ENCODE measurements at places on chromosomes 3 and 15. TPM values are rescaled to one million over a fixed set of nuclear protein-coding genes. Genes with fewer than 3 reads are reported as not detected.

GRCh38 chr3:100089812-100090668, 24.3 kb downstream of the FILIP1L start:
- peaks cover 3% of the 10 kb centered on the region for H3K27me3 ChIP-seq
- DNase-seq, result no peak
- H3K4me1 ChIP-seq, result peaks cover 28% of the 10 kb centered on the region
- no peaks in the 10 kb centered on the region for H3K36me3 ChIP-seq
- H3K4me3 ChIP-seq, result peak overlapping the region; percentile 2

DNA sequence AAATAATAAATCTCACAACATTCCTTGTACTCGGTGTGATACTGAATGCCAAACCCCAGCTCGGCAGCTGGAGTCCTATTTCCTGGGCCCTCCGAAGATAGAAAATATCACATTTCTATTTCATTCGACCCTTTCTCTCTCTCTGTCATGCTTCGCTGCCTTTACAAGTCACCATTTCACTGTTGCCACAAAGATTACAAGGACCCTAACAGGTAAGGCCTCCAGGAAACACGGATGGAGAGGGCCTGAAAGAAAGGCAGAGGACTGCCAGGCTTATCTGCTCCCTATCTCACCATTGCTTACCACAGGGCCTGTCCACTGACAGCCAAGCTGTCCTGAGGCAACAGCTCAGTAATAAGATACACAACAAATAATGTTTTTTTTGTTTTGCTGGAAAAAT, 376.5 kb downstream of the MECOM start:
- peak overlapping the region; percentile 9 for H3K4me3 ChIP-seq
- H3K4me1 ChIP-seq, result peaks cover 37% of the 10 kb centered on the region
- no peaks in the 10 kb centered on the region for H3K36me3 ChIP-seq

The GRK7 gene
- not detected for total RNA-seq

The PLS1 gene
- total RNA-seq, result 14.6 TPM

The NR2E3 gene
- 0.38 TPM for total RNA-seq

DNA sequence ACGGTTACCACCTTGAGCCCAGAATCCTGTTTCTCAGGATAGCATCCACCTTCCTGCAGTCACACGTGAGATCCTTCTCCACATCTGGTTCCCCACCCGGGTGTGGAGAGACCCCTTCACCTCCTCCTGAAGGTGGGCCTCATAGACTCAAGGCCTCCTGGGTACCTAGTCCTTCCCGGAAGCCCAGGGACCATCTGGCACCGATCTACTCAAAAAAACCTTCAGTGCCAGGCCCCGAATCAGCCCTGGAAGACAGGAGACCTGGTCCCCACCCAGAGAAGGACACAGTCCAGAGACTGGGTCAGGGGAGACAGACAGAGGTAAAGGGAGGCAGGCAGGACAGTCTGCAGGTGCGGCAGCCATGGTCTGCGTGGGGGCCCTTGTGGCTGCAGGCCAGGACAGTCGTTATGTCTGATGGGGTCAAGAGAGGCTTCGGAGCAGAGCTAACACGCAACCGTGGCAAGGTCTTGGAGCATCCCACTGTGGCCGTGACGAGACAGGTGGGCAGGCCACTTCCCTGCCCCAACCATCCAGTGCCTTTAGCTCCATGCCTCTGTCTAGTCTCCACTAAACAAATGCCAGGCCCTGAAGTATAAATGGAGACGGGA, 112.2 kb upstream of the ABHD17C start:
- H3K4me1 ChIP-seq, result peaks cover 20% of the 10 kb centered on the region
- H3K36me3 ChIP-seq, result peaks cover 12% of the 10 kb centered on the region
- DNase-seq, result no peak
- H3K27ac ChIP-seq, result no peak overlapping the region

GRCh38 chr3:45437383-45437782, 49.0 kb downstream of the LARS2 start:
- peaks cover 13% of the 10 kb centered on the region for H3K4me1 ChIP-seq
- H3K27me3 ChIP-seq, result no peaks in the 10 kb centered on the region
- no peak for DNase-seq

The RASGRP1 gene
- 3.0 TPM for total RNA-seq

GRCh38 chr3:26647078-26647477, 24.5 kb downstream of the LRRC3B start:
- no peaks in the 10 kb centered on the region for H3K4me1 ChIP-seq
- no peak for DNase-seq
- no peaks in the 10 kb centered on the region for H3K36me3 ChIP-seq
- H3K27ac ChIP-seq, result no peak overlapping the region

- no peaks in the 10 kb centered on the region for H3K27me3 ChIP-seq
- no peak for DNase-seq
- peaks cover 40% of the 10 kb centered on the region for H3K4me1 ChIP-seq
Measured at GRCh38 chr3:177777699-177778098, 580.4 kb upstream of the TBL1XR1 start.

- DNase-seq, result no peak
- no peaks in the 10 kb centered on the region for H3K27me3 ChIP-seq
- H3K4me1 ChIP-seq, result peaks cover 56% of the 10 kb centered on the region
- H3K4me3 ChIP-seq, result peak overlapping the region; percentile 79
Measured at GRCh38 chr15:74789741-74790079, 7.8 kb downstream of the CSK start.

GRCh38 chr3:171847133-171847532, 4.0 kb downstream of the TMEM212 start:
- no peak overlapping the region for H3K27ac ChIP-seq
- H3K27me3 ChIP-seq, result no peaks in the 10 kb centered on the region
- H3K4me1 ChIP-seq, result peaks cover 11% of the 10 kb centered on the region

GRCh38 chr15:74781431-74782258, at the start of gene CSK:
TSS of gene CSK (plus strand) at chr15:74782080. CDS start at chr15:74798298, 16,218 bp downstream.
- no peaks in the 10 kb centered on the region for H3K36me3 ChIP-seq
- peaks cover 55% of the 10 kb centered on the region for H3K4me1 ChIP-seq
- peak; percentile 87 for DNase-seq
- H3K4me3 ChIP-seq, result peak within 1 kb of the TSS; percentile 90
- peak within 1 kb of the TSS; percentile 82 for H3K27ac ChIP-seq

DNA sequence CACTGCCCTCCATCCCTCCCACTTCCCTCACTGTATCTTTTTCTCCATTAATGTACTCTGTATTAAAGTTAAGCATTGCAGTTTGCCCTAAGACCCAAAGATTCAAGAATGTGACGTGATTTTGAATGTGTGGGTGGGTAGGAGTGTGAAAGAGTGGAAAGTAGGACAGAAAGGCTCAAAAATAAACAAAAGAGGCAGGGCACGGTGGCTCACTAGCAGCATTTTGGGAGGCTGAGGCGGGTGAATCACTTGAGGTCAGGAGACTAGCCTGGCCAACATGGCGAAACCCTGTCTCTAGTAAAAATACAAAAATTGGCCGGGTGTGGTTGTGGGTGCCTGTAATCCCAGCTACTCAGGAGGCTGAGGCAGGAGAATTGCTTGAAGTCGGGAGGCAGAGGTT, 18.4 kb downstream of the TFRC start:
- peaks cover 31% of the 10 kb centered on the region for H3K36me3 ChIP-seq
- H3K4me3 ChIP-seq, result no peak overlapping the region
- no peaks in the 10 kb centered on the region for H3K4me1 ChIP-seq
- H3K27ac ChIP-seq, result no peak overlapping the region

DNA sequence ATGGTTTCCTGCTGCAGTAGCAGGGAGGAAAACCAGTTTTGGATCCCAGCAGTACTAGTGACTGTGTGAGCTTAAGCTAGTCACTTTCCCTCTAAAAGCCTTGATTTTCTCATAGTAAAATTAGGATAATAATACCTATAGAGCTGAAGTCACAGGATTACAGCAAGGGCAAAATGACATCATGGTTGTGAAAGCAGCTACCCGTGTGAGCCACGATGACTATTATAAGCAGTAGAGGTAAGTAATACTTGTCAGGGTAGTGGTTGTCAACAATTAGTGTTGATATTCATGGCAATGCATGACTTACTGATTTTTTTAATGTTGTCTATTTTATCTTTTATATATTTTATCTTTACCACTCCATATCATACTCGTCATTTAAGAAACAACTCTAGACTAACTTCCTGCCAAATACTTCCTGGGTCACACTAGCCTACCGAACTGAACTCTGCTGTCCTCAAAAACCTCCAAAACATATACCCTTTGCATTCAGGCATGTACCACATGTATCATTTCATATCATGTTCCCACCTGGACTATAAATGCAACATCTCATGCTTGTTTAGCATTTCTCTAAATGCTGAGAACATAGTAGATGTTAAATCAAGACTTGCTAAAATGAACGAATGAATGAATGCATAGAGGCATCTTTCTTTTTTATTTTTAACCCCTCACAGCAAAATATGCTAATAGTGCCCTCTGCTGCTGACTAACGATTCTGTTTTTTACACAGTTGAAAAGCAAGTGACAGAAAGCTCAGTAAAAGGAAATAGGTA, 172.6 kb downstream of the P3H2 start:
- no peak overlapping the region for H3K27ac ChIP-seq
- H3K4me1 ChIP-seq, result peaks cover 10% of the 10 kb centered on the region
- H3K4me3 ChIP-seq, result no peak overlapping the region
- DNase-seq, result no peak

DNA sequence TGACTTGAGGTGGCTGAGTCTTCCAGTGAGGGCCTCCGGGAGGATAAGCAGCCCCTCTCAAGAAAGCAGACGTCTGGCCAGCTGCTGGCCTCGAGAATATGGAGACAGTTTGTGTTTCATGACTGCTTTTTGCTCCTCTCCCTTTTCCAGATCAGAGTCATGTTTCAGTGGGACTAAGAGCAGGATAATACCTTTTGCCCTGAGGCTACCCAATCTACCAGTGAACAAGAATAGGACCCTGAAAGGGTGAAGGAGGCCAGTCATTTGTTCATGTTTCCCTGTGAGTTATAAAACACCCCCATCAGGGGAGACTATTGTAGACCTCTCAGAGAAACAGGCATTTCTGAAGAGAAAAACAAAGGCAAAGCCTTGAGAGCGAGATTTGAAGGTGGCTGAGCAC, 137.4 kb downstream of the RYR3 start:
- peaks cover 11% of the 10 kb centered on the region for H3K27me3 ChIP-seq
- DNase-seq, result no peak
- peak overlapping the region; percentile 91 for H3K27ac ChIP-seq
- peaks cover 19% of the 10 kb centered on the region for H3K4me1 ChIP-seq
- H3K36me3 ChIP-seq, result no peaks in the 10 kb centered on the region

GRCh38 chr3:46614431-46614830, 2.1 kb downstream of the FAM240A start:
- H3K27me3 ChIP-seq, result peaks cover 18% of the 10 kb centered on the region
- no peak for DNase-seq
- no peak overlapping the region for H3K27ac ChIP-seq
- no peaks in the 10 kb centered on the region for H3K36me3 ChIP-seq
- H3K4me3 ChIP-seq, result no peak overlapping the region

DNA sequence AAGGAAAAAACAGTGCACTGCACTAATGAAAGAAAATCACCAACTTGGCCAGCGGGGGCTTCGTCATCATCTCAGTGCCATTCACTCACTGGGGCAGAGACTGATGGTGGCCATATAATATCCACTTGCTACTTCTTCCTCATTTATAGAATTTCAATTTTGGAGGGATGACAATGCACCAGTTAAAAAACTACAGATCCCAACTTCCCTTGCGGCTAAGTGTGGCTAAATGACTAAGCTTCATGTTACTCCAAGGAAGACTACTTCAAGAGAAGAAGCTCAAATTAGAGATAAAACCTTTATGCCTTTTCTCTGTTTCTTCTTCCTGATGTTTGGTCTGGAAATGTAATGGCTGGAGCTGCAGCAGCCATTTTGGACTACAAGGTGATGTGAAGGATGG, 38.8 kb downstream of the NGLY1 start:
- no peak overlapping the region for H3K27ac ChIP-seq
- no peaks in the 10 kb centered on the region for H3K4me1 ChIP-seq
- H3K27me3 ChIP-seq, result no peaks in the 10 kb centered on the region
- no peak overlapping the region for H3K4me3 ChIP-seq

The GOLGA8O gene
- total RNA-seq, result 0.79 TPM

GRCh38 chr3:12231431-12231830, 57.4 kb upstream of the PPARG start:
- no peak overlapping the region for H3K4me3 ChIP-seq
- no peaks in the 10 kb centered on the region for H3K36me3 ChIP-seq
- no peak for DNase-seq
- H3K27ac ChIP-seq, result no peak overlapping the region
- peaks cover 5% of the 10 kb centered on the region for H3K27me3 ChIP-seq
- peaks cover 5% of the 10 kb centered on the region for H3K4me1 ChIP-seq

GRCh38 chr3:60277361-60277800, 973.9 kb downstream of the FHIT start:
- no peaks in the 10 kb centered on the region for H3K27me3 ChIP-seq
- H3K4me1 ChIP-seq, result peaks cover 15% of the 10 kb centered on the region
- DNase-seq, result no peak
- no peak overlapping the region for H3K4me3 ChIP-seq
- H3K27ac ChIP-seq, result no peak overlapping the region
- H3K36me3 ChIP-seq, result peaks cover 3% of the 10 kb centered on the region

GRCh38 chr15:42036112-42036905, 15.5 kb upstream of the PLA2G4E start:
- H3K4me3 ChIP-seq, result no peak overlapping the region
- H3K27me3 ChIP-seq, result peaks cover 11% of the 10 kb centered on the region
- no peaks in the 10 kb centered on the region for H3K4me1 ChIP-seq
- DNase-seq, result peak; percentile 66

The IL5RA gene
- 0.14 TPM for total RNA-seq

DNA sequence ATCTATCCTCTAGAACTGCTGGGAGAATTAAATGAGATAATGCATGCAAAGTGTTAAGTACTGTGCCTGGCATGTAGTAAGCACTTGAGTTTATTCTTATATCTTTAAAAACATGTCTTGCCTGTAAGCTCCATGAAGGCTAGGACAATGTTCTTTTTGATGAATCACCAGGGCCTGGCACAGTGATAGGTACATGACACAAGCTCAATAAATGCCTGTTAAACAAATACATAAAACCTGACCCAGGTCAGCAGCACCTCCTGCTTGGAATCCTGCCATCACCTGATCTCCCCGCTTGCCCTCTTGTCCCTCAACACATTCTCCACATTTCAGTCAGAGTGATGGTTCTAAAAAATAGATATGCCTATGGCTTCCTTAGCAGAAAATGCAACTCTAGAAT, 186.8 kb downstream of the CHST2 start:
- H3K36me3 ChIP-seq, result no peaks in the 10 kb centered on the region
- no peak for DNase-seq
- H3K4me3 ChIP-seq, result no peak overlapping the region

DNA sequence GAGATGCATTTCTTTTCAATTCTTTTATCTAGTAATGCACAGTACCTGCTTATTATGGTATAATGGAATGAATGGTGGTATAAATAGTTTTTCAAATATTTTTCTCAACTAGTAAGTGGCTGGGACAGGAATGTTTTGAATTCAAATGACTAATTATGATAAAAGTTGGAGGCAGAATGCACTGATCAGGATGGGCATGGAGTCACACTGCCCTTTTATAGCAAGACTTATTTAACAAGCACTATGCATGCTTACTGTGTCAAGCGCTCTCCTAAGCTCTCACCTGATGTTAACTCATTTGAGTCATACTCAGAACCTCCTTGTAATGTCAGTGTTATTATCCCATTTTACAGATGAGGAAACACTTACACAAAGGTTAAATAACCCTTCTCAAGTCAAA, 221.8 kb downstream of the FEZF2 start:
- no peak overlapping the region for H3K27ac ChIP-seq
- no peaks in the 10 kb centered on the region for H3K4me1 ChIP-seq
- peaks cover 6% of the 10 kb centered on the region for H3K36me3 ChIP-seq
- no peak for DNase-seq
